ENCODE measurements at places on chromosomes 12 and 14.

- DNase-seq: peak; percentile 39
Measured at GRCh38 chr12:25423355-25424050, 129.6 kb downstream of the LMNTD1 start.

- DNase-seq: peak; percentile 47
Measured at GRCh38 chr12:99670635-99671034, 23.1 kb downstream of the GARIN6 start.

DNA sequence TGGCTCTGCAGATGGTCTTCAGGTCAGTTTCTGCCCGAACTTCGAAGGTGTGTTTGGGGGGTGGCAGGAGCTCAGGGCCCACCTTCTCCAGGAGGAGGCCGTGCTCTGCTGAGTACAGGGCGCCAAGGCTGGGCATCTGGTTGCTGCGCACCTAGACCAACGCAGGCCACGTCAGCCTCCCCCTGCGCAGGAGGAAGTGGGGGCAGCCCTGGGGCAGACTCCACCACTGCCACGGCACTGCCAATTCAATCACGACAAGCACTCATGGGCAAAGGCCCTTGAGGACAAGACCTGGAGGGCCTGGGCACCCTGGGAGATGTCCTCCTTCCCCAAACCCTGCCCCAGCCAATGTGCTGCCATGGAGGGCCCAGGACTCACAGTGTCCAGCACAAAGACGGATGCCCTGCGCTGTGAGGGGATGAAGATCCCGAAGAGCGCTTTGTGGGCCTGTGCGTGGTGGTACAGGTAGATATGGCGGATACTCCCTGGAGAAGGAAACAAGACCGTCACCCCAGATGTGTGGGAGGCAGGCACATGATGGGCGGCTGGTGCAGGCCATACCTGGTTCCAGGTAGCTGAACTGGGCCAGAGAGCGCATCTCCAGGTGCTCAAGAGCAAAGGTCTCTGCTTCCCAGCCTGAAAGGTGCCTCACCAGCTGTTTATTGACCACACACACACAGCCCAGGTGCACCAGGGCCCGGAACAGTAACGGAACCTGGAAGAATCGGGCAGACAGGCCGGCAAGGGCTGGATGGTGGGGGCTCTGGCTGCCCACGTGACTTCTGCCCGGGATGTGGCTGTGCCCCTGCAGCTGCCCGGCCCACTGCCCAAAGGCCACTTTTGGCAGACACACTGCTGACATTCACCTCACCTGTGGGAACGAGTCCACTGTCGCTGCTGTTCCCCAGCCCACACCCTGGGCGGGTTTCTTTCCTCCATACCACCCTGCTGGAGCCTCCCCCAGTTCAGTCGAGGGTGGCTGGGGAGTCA is 24.6 kb downstream of the P2RX2 start:
- DNase-seq: no peak

DNA sequence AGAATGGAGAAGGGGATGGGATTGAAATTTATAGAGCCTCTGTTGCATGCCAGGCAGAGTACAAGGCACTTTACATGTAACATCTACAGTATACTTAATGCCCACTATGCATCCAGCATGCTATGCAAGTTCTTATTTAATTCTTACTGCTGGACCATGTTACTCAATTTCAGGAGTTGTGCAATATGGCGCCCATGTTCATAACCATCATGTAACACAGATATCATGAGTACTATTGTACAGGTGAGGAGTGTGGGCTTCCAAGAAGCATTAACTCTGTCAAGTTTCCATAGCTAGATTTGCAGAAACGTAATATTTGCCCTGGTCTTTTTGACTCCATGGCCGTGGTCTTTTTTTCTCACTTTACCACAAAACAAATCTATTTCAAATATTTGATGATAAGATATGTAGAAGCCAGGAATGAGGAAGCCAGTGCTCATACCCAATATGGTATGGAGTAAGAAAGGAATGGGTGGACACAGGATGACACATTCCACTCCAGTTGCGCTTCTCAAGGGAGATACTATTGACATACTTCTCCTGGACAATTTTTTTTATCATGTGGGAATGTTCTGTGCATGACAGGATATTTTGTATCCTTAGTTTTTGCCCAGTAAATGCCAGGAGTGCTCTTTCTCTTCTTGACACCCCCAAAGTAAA is 191.8 kb downstream of the C12orf75 start:
- DNase-seq: peak; percentile 90

GRCh38 chr12:104477510-104478390 is 21.0 kb downstream of the CHST11 start:
- no peak for DNase-seq

Measured in astrocyte (in vitro differentiated cells and primary cell).